ENCODE measurements at places on chromosomes 13 and 19.

- DNase-seq = no peak
Measured at GRCh38 chr19:49427855-49428546, 2.8 kb downstream of the GFY start.

DNA sequence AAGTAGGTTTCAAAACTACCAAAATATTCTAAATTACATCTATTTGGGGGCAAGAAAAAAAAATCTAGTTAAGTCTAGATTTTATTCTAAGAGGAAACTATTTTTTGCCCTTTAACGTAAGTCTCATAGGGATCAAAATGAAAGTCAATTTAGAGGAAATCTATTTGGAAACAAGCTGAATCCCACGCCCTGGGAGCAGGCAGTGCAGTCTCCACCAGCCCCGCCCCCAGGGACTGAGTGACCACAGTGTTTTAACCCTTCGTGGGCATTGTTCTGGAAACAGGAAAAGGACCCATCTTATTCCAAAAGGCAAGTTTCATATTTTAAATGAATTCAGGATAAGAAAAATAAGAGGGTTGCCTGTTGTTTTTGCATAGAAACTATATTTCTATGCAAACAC is 209.7 kb downstream of the SPRY2 start:
- no peak for DNase-seq

GRCh38 chr13:43268632-43269031 is 245.2 kb downstream of the DNAJC15 start:
- no peak for DNase-seq

DNA sequence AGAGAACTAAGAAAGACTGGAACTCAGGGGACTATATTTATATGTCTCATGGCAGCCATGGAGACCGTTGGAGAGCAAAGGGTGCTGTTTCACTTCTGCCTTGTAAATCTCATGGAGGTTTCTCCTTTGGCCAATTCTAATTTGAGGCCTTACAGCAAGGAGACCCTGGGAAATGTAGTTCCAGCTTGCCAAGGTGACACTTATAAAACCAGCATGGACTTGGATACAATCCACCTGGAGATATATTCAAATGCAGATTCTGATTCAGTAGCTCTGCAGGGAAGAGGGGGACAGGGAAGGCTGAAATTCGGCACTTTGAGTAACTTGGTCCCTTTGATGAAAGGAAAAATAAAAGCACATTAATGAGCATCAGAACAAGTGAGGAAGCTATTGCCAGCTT is 90.0 kb downstream of the OXGR1 start:
- no peak for DNase-seq

DNA sequence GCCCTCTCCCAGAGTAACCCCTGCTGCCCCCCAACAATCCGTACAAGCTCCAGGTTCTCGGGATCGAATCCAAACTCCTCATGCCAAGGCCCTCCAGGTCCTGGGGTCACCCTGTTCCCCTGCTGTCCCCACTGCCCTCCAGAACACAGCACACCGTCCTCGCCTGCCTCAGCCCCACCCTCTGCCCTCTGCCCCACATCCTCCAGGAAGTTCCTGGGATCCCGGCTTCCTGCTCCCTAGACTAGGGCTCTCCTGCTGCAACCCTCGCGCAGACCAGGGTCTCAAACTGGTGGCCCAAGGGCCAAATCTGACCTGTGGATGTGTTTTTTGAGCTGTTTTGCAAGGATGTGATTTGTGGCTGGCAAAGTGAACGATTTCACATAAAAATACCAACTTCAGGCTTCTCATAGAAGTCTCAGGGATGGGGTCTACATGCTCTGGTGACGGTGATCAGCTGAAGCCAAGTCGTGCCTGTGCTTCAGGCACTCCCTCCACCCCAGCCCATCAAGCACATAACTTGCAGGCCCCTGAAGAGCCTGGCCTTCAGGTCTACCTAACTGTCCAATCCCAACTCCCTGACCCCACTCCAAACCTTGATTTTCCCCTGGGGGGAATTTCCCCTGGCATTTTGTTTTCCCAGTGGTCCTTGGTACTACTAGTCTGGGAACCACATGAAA is 1.8 kb downstream of the RABAC1 start:
- no peak for DNase-seq

DNA sequence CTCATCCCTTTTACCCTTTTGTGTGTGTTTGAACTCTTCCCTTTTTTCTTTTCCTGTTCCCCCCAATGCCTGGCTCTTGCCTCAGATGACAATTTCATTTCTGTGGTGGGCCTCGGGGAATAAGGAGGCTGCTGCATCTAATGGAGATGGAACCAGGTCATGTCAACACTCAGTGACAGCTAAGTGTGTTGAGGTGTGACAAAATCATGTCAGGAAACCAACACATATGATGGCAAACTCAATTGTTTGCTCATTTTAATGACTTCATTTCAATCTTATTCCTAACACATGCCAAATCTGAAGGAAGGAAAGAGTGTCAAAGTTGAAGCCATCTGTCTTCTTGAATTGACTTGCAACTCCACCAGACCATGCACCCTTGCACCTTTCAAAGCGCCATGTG is 36.7 kb downstream of the TNFSF11 start:
- no peak for DNase-seq

DNA sequence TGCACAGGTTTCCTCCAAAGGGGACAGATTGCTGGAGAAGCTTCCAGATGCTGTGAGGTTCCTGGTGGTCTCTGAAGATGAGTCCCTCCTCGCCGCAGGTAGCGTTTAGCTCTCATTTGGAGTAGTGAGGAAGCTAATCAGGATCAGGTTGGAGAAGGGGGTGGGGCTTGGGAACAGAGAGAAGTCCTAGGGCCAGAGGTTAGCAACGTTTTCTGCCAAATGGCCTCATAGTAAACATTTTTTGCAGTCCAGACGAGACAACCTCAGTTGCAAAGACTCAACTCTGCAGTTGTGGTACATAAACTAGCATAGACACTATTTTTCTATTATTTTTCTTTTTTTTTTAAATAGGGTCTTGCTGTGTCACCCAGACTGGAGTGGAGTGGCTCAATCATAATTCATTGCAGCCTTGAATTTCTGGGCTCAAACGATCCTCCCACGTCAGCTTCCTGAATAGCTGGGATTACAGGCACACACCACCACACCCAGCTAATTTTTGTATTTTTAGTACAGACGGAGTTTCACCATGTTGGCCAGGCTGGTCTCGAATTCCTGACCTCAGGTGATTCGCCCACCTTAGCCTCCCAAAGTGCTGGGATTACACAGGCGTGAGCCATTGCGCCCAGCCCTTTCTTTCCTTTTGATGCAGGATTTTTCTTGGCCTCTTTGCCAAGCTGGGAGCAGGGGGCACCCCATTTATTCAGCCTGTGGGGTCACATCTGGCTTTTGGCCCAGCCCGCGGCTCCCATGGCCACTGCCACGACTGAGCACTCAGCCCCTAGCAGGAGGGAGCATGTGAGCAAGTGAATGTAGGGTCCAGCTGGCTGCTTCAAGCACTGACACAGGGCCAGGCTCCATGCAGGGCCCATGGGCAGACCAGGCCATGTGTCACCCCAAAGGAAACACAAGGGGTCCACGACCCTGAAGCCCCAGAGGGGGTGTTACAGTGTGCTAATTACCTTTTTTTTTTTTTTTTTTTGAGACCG is 34.4 kb upstream of the SIN3B start:
- no peak for DNase-seq

- no peak for DNase-seq
Measured at GRCh38 chr19:40586611-40587010, 9.9 kb downstream of the SHKBP1 start.

DNA sequence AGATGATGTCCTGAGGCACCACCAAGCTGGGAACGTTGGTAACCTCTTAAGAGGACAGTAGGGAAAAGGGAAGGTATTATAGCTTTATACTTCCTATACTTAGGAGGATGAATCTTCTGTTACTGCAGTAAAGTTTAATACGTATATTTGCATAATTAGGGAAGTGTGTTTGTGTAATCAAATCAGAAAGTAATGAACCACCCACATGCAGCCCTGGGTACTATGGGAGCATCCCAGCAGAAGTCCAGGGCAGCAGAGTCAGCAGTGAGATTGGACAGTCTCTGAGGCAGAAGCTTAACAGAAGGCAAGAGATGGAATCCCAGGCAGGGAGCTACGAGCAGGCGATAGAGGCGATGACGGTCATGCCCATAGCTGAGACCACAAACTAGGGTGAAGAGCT is 12.5 kb downstream of the SAFB start:
- DNase-seq = no peak
